Activated naive CD8-positive, alpha-beta T cell treated with anti-CD3 and anti-CD28 coated beads, Interleukin-2, amount 50 U/mL, for 16 hours (primary cell): ENCODE measurements at places on chromosomes 16 and 17.
A peak's percentile ranks its signal among the peaks of the same experiment; 100 is the strongest.

GRCh38 chr17:82400830-82401229, 17.3 kb upstream of the HEXD start:
- no peak for DNase-seq

DNA sequence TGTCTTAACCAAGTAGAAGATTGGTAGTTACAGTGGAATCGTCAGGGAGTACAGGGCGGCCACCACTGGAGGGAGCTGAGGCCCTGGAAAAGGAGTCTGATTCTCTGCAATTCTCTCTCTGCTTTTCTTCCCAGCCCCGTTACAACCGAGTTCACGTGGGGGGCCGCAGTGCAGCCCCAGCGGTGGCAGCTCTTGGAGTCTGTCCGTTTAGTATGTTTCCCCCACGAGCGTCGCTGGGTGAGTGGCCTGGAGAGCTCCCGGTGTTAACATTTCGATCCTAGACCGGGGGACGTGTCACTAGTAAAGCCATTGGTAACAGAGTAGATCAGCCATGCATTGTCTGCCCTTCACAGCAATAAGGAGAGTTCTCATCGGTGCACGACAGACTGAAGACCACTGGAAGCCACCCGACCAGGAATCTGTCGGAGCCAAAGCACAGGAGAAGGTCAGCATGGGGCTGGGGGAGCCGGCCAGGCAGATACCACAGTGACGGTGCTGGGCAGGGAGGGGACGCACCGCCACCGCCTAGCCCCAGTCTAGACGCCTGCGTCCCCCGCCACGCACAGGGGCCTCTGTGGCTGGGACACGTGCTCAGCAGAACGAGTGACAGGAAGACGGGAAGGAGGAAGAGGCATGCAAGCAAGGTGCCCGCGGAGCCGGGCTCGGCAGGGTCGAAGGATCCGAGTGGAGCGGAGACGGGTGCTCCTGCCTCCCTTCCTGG, 15.7 kb downstream of the SLC16A3 start:
- DNase-seq, result no peak

DNA sequence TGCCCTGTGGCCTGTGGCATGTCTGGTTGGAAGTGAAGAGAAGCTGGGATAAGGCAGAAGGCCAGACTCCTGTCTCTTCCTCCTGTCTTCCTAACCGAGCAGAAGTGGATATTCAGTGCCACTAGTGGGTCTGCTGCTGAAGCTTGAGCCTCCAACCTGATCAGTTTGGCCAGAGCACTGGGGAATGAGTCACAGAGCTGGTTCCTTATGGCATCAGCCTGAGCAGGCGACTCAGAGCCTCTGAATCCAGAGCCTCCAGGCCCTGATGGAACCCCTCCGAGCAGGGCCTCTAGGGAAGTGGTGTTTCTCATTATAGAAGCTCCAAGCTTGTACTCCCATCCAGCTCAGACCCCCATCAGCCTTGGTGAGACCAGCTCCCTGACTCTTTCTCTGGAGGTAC, 2.0 kb downstream of the WSCD1 start:
- no peak for DNase-seq

GRCh38 chr17:70888324-70888723, 719.0 kb downstream of the KCNJ2 start:
- DNase-seq, result no peak

DNA sequence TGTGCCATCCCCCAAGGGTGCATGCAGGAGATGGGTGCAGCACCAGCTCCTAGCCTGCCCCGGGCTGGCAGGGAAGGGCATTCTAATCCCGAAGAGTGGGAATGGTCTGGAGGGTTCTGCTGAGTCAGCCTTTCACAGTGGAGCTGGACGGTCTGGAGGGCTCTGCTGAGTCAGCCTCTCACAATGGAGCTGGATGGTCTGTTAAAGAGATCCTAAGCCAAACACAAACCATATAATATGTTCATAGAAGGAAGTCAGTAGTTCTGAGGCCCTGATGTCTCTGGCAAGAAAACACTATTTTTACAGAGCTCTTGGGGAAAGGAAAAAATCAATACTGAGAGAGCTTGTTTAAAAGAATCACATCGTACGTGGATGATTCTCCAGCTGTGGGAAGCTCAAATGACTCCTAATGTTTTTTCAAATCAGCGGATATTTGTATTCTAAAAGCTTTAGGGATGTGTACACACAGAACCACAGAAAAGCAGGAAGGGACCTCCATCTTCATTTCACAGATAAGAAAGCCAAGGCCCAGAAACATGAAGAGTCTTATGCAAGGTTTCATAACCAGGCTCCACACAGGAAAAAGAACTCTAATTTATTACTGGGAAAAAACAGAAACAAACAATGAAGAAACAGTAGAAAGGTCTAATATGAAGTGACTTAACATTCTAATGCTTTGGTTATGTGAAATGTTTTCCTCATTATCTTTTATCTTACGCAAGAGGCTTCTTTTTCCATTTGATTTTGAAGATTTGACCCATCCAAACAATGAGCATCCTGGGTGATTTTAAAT, 176.3 kb downstream of the VPS53 start:
- no peak for DNase-seq

DNA sequence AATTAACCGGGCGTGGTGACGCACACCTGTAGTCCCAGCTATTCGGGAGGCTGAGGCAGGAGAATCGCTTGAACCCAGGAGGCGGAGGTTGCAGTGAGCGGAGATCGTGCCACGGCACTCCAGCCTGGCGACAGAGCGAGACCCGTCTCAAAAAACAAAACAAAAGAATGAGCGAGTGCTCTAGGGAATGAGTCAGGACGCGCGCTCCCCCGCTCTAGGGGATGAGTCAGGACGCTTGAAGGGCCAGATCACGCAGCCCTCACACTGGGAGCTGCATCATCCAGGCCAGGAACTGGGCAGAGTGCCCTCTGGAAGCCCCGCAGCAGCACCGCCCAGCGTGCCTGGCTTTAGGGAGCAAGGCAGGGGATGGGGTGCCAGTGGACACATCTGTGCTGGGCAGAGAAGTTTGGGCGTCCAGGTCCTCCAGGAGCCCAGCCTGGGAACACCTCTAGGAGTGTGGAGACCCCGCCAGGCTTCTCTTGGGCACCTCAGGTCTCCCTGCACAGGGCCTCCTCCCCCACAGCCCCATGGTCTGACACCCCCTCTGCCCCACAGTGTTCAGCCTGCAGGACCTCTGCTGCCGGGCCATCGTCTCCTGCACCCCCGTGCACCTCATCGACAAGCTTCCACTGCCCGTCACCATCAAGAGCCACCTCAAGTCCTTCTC, 3.9 kb upstream of the WFIKKN1 start:
- no peak for DNase-seq

DNA sequence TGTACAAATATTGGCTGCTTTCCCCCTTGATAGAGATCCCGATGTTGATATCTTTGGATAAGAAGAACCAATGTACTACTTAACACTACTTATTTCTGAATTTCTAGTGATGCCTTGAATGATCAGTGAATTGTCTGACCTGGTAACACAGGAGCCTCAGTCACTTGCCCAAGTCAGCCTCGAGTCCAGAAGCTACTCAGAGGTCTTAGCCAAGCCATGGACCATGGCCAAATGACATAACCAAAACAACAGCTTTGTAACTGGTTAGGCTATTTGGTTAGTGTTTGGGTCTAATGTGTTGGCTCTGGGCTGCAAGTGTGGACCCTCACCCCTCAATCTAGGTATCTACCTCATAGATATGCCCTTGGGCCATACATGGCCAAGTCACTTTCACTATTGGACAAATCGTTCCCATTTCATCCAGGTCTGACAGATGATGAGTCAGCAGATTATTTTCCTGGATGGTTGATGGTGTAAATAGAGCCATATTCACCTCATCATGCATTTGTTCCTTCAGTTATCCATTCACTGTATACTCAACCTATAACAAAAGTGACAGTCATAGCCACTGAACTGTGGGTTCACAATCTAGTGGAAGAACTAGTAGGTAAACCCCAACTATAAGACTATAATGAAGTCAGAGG, 3.5 kb downstream of the RBFOX1 start:
- no peak for DNase-seq

GRCh38 chr17:46039592-46040186, 40.6 kb downstream of the STH start:
- no peak for DNase-seq

DNA sequence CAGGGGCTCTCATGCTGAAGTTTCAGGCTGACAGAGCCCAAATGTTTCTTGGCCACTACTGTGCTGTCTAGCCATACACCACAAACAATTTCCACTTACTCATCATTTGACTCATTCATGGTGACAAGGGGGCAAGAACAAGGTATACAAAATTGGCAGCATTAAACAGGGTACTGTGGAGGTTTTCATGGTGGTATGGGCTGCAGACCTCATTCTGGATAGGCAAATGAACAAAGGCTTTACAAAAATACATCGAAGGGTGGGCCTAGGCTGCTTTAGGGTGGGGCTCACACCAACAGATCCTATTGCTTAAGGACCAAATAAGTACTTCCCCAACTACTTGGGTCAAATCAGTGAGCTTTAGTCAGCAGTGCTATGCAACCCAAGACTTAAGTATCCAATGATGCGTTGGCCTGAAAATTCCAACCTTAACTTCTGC, 53.0 kb downstream of the N4BP1 start:
- no peak for DNase-seq

GRCh38 chr17:47012457-47012856, 33.4 kb upstream of the RPRML start:
- no peak for DNase-seq

- DNase-seq, result peak; percentile 35
Observed at GRCh38 chr17:59521465-59522126, 43.8 kb upstream of the DHX40 start.

DNA sequence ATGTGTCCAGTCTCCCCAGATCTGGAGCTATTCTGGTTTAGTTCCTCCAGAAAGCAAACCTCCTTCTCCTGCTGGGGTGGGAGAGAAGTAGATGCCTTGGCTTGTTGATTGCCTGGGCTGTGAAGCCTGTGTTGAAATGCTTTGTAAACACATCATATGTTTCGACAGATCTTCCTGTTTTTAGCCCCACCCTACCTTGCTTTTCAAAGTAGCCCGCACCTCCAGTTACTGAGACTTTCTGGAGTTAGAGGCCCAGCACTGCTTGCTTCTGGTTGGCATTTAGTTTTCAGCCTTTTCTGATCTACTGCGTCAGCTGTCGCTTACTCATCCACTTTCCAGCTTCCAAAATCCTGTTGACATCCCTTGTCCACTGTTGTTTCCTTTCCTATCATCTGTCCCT, 17.9 kb upstream of the NDEL1 start:
- DNase-seq, result no peak

GRCh38 chr17:63405020-63405419, 41.1 kb downstream of the CYB561 start:
- no peak for DNase-seq

DNA sequence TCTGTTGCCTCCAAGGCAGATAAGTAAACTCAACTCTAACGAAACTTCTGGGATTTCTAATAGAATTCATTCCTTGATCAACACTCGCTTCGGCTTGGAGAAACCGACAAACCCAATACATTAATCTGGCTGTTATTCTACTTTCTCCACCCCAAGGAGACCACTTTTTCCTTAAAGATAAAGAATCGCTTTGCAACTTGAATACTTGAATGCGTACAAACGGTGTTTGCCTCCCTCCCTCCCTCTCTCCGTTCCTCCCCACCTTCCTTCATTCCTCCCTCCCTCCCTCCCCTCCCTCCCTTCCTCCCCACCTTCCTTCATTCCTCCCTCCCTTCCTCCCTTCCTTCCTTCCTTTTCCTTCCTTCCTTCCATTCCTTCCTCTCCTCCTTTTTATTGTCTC, 432.6 kb downstream of the HAPSTR1 start:
- no peak for DNase-seq

GRCh38 chr17:79944251-79944812, 91.3 kb downstream of the TBC1D16 start:
- DNase-seq, result no peak

DNA sequence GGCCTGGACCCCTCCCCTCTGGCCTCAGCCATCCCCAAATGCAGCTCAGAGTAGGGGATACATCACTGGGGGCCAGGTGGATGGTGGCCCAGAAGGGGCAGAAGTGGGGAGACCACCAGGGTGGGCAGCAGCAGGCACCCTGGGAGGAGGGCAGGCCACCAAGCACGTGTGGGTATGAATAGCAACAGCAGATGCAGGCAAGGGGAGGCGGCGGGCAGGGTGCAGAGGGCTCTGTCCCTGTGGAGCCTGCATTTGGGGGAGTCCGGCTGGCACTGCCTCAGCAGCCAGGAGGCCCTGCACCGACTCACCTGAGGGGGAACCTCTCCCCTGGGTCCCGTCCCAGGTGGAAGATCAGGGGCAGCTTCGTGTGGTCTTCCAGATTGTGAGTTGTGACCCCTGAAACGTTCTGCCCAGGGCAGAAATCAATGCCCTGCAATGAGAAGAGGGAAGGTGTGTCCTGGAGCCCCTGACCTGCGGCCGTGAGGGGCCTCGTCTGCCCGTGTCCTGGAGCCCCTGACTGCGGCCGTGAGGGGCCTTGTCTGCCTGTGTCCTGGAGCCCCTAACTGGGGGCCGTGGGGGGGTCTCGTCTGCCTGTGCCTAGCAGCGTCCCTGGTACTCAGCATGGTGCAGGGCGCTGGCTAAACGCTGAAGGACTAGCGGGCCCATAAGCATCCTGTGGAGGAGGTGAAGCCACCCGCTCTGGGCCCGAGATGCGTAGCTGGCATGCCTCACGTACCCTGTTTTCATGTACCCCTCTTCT, 10.7 kb upstream of the APRT start:
- DNase-seq, result no peak

GRCh38 chr16:23990507-23990906, 154.7 kb downstream of the PRKCB start:
- DNase-seq, result no peak

GRCh38 chr17:14813649-14814370, 451.3 kb downstream of the PMP22 start:
- DNase-seq, result no peak

DNA sequence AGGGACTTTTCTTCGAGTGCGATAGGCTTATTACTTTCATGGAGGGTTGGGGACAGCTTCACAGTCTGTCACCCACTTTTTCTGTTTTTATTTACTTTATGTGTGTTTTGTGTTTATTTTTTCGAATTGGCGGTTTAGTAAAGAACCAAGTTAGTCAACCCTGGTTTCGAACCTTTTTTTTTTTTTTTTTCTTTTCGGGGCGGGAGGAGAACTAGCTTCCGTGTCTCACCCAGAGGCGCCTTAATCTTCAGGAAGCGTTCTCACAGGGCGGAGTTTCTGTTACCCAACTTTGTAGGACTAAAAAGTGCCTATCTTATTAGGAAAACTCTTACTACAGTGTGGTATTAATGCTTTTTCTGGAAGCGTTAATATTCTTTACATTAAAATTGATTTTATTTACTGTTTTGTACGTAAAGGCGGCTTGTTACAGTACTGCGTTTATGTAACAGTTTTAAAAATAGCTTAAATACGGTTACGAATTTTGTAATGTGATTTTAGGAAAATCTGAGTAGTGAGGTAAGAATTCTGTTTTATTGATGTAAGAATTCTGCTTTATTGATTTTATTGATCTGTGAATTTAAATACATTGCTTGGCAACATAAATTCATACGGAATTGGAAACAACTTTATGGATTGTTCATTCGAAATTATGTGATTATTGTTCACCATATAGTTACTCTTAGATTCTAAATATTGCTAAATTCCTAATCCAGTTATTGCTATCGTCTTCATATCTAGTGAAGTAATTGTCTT, 885 bp downstream of the ZNF207 start:
- no peak for DNase-seq
